ENCODE measurements at places on chromosomes 11 and 22. TPM values are rescaled to one million over a fixed set of nuclear protein-coding genes. Genes with fewer than 3 reads are reported as not detected.

The IGLL5 gene
- not detected for total RNA-seq

The GLYATL1 gene
- total RNA-seq: not detected

The CRYBB2 gene
- total RNA-seq: 0.45 TPM

The NRIP3 gene
- total RNA-seq: 0.75 TPM

The DCDC1 gene
- total RNA-seq: not detected

The LUZP2 gene
- not detected for total RNA-seq

The C11orf58 gene
- total RNA-seq: 137 TPM

The AGBL2 gene
- total RNA-seq: 4.9 TPM

The C11orf65 gene
- total RNA-seq: 1.7 TPM

The SYT13 gene
- not detected for total RNA-seq

The FAM180B gene
- 0.25 TPM for total RNA-seq

The DDTL gene
- 3.4 TPM for total RNA-seq

The SLC25A18 gene
- not detected for total RNA-seq

The PNPLA3 gene
- total RNA-seq: not detected

The KRTAP5-7 gene
- total RNA-seq: 0.29 TPM

The GAS2L1 gene
- total RNA-seq: 5.1 TPM

The DEPDC7 gene
- 1.6 TPM for total RNA-seq

The SPDYC gene
- not detected for total RNA-seq

The ELFN2 gene
- 0.10 TPM for total RNA-seq

The SPI1 gene
- not detected for total RNA-seq

The OR52H1 gene
- total RNA-seq: not detected

The RASL10A gene
- 0.92 TPM for total RNA-seq

The OR51A2 gene
- total RNA-seq: not detected

The OR6A2 gene
- not detected for total RNA-seq

The DLG2 gene
- total RNA-seq: 1.1 TPM

The BIK gene
- total RNA-seq: 1.9 TPM

The SCN3B gene
- total RNA-seq: not detected

The CCDC15 gene
- 7.3 TPM for total RNA-seq

The MUC5AC gene
- total RNA-seq: not detected

The SMTNL1 gene
- not detected for total RNA-seq

The EMID1 gene
- total RNA-seq: not detected

The IGSF22 gene
- 0.05 TPM for total RNA-seq

The POU2AF3 gene
- not detected for total RNA-seq
